AML-193 (cell line): ENCODE measurements at places on chromosomes 2 and 18.

- DNase-seq = peak; percentile 2
Measured at GRCh38 chr2:190452433-190452832, 44.3 kb downstream of the MFSD6 start.

DNA sequence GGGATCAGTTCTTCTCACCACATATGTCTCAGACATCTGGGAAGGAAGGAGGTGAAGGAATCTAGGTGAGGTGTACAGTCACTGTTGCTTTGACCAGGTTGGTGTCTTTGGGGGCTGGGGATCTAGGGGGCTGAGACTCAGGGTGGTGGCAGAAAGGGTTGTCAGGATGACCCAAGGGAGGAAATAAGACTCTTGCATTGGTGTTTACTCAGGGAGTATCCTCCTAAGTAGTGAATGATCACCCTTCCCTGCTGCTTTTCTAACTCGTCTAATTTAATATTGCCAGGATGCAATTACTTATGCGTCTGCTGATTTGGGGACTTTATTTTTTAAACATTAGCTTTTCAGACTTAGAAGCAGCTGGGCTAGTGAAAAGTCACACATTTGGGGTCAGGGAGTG lies 127.8 kb upstream of the SIX3 start:
- DNase-seq = no peak

- no peak for DNase-seq
Measured at GRCh38 chr2:59308108-59308507, 1067.0 kb upstream of the FANCL start.

DNA sequence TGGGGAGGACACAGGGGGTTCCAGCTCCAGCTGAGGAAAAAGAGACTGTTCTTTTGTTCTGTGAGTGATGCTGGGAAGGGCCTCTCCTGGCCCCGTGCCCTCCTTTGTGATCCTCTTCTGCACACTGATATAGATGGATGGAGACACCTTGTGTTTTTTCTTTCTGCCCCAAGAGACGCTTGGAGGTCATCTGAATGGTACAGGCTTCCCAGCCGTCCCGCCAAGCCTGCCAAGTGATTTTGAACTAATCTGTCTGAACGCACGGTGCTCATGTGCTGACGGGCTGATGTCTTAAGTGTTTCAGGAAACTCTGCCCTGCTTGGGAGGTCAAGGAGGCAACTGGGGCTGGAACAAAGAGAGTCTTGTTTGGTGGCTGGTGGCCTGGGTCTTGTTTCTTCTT lies 57.5 kb downstream of the KIF5C start:
- no peak for DNase-seq

- no peak for DNase-seq
Measured at GRCh38 chr18:35127201-35127600, 86.0 kb downstream of the MAPRE2 start.

- DNase-seq = no peak
Measured at GRCh38 chr2:12816379-12817306, 99.9 kb downstream of the TRIB2 start.

- no peak for DNase-seq
Measured at GRCh38 chr2:96534701-96535181, 1.8 kb upstream of the ARID5A start.

DNA sequence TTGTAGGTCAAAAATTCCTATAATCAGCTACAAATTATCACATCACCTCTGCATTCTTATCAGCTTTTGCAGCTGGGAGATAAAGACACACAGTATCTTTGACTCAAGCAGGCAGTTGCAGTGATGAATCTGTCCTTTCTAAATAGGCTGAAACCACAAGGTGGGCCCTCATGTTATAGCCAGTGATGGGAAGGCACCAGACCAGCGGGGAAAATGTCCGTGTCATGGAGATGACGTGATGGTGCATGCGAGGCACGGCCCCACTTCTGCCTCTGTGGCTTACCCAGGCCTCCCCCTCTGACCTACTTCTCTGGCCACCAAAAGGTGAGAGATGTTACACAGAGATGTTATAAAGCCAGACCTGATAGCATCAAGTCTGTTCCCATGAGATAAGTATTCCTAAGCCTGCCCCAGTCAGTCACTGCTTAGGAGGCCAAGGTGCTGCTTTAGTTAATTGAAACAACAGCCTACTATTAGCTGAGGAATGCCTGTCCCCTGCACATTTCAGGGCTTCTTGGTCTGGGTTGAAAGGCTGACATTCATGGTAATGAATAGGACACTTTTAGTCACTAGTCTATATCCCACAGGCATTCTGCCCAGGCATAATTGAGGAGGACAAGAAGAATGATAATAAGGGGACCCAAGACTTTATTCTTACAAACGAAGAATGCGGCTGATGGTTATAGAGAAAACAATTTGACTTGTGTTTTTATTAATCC lies 327.9 kb downstream of the LPIN1 start:
- DNase-seq = no peak

- DNase-seq = no peak
Measured at GRCh38 chr2:129329574-129329973, 649.9 kb upstream of the RAB6C start.

DNA sequence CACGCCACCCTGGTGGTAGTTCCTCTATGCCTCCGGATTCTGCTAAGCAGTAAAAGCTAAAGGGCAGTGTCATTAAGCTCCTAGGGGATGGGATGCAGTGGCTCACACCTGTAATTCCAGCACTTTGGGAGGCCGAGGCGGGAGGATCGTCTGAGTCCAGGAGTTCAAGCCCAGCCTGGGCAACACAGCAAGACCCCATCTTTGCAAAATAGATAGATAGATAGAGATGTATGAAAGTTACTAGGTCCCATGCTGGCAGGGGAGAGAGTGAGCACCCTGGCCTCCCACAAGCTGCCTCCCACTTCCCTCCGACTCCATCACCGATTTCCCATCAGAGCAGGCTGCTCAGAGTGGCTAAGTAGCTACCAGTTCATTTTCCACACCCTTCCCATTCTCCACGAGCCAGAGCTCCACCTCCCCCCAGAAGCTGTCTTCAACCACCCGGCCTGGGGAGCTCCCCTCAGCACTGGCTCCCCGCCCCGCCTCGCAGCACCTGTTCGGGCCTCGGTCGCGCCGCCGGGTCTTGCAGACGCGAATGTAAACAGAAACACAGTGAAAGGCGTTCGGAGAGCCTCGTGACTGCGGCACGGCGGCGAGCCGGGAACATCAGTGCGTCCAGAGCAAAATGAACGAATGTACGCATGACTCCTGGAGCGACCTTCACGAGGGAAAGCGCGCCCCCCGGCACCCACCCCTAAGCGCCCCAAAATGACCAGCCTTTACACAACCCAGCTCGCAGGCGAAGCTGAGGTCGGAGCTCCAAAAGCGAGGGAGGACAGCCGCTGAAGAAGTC lies 598 bp upstream of the CEP68 start:
- DNase-seq = peak; percentile 52

DNA sequence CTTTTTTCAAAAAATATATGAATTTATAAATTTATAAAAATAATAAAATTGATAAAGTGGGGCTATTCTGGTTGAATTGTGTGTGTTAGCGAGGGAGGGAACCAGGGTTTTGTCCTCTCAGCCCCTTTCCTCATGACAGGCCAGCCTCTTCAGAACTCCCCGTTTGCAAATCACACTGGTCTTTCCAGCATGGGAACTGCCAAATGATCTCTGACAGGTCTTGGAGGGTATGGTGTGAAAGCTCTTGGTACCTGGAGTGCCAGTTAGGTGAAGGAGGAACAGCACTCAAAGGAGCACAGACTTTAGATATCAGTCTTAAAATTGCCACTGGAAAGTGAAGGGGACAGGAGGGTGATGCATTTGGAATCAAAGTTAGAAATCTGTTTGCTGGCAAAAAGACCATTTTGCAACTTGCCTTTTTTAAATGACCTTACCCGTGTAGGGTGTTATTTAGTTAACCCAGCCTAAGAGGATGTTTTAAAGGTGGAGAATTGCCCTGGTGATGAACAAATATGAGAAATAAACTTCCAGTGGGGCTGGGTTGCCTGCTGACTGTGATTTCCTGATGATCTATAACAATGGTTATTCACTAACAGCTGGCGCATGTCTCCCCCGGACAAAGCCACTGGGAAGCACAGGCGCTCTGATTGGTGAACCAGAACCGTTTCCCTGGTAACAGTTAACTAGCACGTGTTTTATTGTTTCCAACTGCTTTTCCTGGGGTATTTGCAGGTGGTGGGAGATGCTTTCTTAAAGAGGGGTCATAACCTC lies 85.3 kb upstream of the EFEMP1 start:
- no peak for DNase-seq

GRCh38 chr18:11119959-11120587 lies 29.3 kb downstream of the PIEZO2 start:
- no peak for DNase-seq

GRCh38 chr2:196112418-196113034 lies 43.9 kb upstream of the DNAH7 start:
- no peak for DNase-seq

GRCh38 chr2:27303093-27304025 lies 4.9 kb downstream of the UCN start:
- peak; percentile 62 for DNase-seq

DNA sequence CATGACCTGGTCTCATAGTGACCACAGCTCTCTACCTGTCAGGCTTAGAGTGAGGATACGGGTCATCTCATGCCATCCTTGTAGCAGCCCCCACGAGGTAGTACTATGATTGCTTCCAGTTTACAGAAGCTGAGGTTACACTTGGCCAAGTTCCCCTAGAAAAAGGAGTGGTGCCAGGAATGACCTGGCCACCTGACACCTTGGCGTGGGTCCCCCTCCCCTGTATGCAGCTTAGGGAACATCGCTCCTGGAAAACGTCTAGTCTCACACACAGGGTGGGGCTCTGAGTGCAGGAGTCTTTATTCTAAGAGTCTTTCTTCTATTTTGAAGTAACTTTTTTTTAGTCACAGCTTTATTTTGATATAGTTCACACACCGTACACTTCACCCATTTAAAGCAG lies 14.8 kb downstream of the NPPC start:
- DNase-seq = no peak

DNA sequence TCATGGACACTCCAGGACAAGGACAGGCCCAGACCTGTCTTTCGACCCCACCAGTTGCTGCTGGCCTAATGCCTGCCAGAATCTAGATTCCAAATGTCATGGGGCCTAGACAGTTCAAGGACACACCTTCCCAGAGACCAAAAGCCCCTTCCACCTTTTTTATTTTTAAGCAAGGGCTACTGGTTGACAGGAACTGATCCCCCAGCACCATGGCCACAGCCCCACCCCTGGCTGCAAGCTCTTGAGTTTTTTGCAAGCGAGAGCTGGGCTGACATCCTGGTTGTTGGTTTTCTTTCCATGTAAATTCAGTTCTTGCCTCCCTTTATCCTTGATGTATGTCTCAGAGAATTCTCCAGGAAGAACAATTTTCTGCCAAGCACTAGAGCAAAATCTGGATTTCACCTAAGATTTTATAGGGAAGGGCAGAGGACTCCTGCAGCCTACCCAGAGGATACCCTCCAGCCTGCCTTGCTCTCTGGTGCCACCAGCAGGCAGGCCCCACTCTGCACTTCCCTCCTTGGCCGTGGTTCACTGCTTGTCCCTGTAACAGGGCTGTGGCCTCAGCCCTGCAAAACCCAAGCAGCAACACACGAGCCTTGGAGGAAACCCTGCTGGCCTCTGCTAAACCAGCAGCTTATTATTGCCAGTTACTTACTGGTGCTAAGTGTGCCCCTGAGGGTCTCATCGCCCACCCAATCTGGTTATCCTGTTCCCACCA lies 97.7 kb downstream of the TWIST2 start:
- DNase-seq = peak; percentile 18

GRCh38 chr2:236685361-236685760 lies 115.7 kb downstream of the ACKR3 start:
- no peak for DNase-seq

DNA sequence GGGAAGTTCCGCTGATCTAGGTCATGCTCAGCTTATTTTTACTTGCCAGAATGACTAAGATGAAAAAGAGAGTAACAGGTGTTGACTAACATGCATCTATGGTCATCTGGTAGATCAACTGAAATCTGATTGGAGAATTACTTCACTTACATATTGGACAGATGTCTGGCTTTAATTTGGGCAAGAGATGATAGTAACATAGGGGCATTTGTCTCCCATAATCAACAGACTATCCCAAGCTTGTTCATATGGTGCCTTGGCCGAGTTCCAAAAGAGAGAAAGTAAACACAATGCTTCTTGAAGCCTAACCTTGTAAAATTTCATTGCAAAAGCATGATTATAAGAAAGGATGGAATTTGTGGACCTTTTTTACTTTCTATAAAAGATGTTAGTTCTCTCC lies 503.7 kb downstream of the ADCYAP1 start:
- no peak for DNase-seq

DNA sequence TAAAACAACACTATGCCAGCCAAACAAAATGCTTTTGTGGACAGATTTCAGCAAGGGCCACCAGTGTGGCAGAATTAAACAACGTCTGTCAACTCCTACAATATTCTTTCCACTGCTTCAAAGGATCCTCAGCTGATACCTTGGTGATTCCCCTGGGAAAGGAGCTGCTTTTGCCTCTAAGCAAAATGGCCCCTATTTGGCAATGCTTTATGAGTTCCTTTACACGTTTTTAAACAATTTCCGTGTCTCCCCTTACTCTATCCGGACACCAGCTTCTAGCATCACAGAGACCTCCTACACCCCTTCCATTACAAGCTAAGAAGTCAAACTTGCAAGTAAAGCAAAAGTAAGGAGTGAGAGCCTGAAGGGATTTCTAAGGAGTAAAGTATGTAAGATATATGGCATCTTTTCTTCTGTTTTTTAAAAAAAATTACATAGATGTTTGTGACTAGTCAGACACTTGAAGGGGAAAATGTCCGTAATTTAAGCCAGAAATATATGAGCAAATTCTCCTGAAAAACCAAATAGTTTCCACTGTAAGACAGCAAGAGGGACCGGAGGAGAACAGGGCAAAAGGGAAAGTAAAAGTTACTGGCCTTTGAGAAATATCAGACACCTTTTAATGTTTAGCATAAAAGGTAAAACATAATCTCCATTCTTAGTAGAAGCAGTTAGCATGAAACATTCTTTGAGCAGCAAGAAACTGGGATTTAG lies 1.9 kb downstream of the SOS1 start:
- peak; percentile 19 for DNase-seq

- no peak for DNase-seq
Measured at GRCh38 chr18:79533591-79533990, 137.9 kb downstream of the NFATC1 start.

DNA sequence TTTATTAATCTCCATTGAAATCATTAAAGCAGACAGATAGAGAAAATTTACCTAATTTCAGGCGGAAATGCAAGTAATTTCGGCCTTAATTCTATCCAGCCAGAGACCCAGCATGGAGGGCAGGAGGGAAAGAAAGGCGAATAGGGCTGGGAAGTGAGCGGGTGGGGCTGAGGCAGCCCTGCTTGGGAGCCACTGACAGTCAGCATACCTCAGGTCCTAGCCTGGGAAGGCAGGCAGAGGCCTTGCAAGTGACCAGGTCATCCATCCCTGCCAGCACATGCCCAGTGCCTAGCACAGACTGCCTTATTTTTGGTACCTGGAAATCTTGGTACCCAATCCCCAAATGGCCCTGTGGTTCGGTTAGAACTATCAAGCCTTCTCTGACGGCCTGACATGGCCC lies 1.5 kb downstream of the GDF7 start:
- no peak for DNase-seq

- DNase-seq = no peak
Measured at GRCh38 chr2:151845884-151846283, 17.7 kb upstream of the ARL5A start.
